ENCODE measurements at places on chromosomes 5 and 9.

DNA sequence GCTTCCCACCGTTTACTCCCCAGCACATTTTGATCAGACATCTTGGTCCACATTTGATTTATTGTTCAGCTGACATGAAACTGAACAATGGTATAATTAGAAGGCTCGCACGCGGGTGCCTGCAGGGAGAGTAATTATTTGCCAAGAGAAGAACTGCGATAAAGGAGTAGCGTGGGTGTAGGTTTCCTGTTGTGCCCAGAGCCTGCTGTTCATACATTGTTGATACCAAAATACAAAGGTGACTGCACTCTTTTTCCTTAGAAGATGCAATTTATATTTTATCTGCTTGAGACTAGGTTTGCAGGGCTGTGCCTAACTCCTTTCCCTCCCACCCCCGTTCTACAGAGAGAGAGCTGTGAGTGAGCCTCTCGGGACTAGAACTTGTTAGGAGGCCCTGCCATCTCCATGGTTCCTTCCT, 241.8 kb upstream of the MSX2 start:
- DNase-seq = no peak

DNA sequence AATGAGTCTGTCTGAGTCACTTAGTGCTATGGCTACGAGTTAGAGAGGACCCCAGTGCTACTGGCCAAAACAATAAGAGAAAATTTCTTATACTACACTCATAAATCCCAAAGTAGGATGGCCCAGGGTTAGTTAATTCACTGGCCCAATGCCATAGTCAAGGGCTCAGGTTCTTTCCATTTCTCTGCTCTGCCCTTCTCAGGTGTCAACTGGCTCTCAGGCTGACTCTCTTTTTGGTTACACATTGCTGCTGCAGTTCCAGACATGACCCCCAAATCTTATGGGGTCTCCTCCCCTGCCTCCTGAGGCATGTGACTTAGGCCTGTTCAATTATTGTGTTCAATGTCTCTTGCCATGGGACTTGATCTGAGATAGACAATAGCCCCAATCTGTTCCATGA, 70.4 kb downstream of the ARHGEF37 start:
- DNase-seq = no peak

GRCh38 chr5:12315461-12315860, 411.2 kb upstream of the CTNND2 start:
- DNase-seq = no peak

GRCh38 chr5:151648089-151648488, 38.6 kb downstream of the SPARC start:
- no peak for DNase-seq

DNA sequence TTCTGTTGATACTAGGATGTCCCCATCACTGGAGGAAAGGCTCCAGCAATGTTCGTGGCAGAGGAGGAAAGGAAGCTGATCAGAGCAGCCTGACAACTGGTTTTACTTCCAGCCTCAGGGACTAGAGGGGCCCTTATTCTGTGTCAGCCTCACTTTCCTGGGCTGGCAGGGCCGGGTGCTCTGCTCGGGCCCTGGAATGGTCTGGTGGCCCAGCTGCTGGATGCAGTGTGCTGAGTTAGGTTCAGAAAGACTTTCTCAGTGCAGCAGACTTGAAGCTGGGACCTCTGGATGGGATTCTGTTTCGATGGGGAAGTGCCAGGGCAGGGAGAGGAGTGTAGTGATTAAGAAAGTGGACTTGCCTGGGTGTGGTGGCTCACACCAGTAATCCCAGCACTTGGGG, 81.0 kb downstream of the MACROH2A1 start:
- DNase-seq = no peak

DNA sequence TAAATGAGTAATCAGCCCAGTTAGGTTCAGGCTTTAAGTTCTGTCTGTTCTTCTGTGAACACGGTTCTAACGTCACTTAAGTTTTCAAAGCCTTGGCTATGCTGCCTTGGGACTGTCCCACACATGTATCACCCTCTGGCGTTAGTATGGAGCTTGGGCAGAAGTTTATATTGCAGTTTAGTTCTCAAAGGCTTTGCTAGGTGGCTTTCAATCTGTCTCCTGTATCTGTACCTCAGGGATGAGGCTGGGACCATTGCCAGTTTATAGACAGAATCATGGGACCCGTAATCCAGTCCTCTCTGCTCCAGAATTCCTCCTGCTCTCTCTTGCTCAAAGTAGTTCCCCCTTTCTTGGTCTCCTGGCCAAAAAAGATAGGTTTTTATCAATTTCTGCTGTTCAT, 12.1 kb downstream of the C9orf40 start:
- no peak for DNase-seq

- DNase-seq = no peak
Measured at GRCh38 chr5:163633926-163634460, 128.6 kb downstream of the MAT2B start.

DNA sequence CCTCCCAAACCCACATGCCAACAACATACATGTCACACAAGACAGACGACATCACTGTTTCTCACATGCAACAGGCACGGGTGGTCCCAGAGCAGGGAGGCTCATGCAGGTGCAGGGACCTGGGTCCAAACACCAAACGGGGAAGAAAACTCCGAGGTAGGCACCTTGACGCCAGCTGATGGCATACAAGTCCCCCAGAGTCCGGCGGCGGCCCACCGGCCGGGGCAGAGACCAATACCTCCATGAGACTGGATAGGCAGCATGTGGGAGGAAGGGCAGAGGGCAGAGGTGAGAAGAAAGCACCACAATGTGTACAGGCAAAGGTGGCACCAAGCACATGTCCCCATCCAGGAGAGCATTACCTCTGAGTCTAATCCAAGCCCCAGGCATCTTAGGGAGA, 73.0 kb upstream of the UBTD2 start:
- DNase-seq = no peak

DNA sequence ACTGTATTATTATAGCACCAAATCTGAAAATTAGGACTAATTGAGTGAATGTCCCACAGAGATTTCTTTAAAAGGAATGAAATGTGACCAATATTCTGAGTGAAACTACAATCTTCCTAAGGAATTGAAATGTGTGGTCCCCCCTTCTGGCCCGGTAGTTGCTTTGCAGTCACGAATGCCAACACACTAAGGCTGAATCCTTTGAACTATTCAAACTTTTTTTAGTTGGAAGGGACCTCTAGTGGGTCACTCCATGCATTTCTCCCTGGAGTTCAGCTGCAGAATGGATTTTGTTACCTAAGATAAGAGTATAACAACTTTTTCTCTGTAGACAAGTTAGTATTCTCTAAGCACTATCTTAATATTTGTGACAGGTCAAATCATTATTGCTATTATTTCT, 2.8 kb downstream of the CDH6 start:
- DNase-seq = no peak

DNA sequence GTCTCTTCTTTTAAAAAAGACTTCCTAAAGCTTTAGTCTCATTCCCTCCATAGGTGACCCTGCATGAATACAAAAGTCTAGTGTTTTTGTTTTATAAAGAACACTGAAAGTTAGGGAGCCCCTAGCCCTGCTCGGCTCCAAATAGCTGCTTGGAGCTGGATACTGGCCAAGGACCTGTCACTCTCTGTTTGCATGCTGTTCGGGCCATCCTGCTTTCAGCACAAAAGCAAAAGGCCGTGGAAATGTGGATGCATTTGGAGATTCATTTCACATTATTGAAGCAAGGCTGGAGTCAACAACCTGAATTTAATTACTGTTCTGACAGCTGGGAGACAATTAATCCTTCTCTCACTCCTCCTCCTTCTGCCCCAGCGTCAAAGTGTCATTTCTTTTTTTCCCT, 151.7 kb upstream of the NMUR2 start:
- no peak for DNase-seq

- no peak for DNase-seq
Measured at GRCh38 chr5:126044931-126045565, 378.2 kb upstream of the GRAMD2B start.

DNA sequence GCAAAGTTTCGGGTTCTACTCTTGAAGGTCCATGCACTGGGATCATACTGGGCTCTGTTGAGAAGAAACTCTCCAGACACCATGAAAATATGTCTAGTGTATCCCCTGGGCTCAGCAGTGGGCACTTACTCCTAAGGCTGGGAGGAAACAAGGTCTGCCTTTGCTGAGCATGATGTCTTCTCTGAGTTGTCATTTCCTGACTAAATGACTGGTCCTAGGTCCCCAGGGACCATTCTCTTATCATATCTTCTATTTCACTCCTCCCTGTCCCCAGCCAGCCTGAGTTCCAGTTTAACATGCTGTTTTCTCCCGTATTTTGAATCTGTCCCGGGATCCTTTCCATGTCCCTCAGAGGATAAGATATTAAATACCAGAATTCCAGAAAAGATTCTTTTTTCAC, 225.4 kb downstream of the MTRR start:
- DNase-seq = no peak

GRCh38 chr5:124315741-124316415, 430.6 kb downstream of the ZNF608 start:
- DNase-seq = no peak

GRCh38 chr9:20238921-20239320, 383.4 kb downstream of the MLLT3 start:
- no peak for DNase-seq

- no peak for DNase-seq
Measured at GRCh38 chr9:34486572-34486971, 28.0 kb downstream of the DNAI1 start.

DNA sequence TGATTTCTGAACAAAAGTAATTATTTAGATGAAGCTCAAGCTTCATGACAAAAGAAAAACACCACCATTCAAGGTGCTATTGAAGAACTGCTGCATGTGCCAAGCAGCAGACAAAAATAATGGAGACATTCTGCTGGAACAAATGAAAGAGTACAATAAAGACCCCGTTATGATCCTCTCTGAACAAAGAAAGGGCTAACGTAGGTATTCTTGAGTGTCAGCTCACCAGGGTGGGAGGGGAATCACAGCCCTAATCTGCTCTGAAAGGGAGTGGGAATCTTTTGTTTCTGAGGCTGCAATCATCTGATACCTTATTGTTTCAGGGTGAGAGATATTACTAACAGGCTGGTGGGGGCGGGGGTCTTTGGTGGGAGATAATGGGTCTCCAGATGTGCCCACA, 15.4 kb downstream of the CEMIP2 start:
- no peak for DNase-seq

DNA sequence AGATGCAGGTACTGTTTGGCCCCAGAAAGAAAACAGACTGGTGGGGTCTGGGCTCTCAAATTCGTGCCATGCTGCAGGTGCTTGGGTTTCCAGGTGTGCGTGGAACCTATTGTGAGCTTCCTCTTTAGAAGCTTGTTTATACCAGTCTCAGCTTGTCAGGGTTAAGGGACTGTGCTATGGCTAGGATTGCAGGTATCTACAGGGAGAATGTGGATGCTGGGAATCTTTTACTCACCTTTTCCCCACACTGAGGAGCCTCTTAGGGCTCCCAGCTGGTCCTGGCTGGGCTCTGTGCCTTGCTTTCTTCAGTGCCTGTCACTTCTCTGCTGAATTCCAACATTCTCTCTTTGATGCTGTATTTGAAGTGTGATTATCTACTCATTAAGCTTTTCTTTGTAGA, 111.8 kb downstream of the WDR70 start:
- no peak for DNase-seq

DNA sequence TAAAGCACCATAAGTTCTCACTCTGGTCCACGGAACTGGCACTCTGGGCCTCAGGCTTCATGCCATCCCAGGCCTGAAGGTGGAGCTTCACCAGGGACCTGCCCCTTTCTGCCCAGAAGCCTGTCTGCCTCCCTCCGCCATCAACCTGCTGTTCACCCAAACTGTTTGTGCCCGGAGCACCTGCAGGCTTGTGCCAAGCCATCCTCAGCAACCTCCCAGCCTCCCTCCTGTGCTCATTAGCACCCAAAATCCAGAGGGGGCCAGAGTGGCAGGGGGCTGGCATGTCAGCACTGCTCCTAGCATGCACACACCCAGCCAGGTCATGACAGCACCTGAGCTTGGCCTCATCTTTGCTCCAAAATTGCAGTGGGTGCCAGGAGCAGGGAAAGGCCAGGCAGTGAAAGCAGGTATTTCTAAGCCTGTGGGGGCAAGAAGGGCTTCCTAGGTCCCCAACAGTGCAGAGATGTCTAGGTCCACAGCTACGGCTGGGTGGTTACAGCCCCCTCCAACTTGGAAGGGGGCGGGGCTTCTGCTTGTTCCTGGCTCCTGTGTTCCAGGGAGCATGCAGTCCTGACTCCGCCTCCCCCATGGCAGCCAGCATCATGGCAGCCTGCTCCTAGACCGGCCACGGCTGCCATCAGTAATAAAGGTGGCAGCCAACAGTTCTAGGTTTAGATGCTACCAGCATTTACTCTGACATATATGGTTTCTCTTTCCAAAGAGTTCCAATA, 85.1 kb downstream of the GIN1 start:
- no peak for DNase-seq

DNA sequence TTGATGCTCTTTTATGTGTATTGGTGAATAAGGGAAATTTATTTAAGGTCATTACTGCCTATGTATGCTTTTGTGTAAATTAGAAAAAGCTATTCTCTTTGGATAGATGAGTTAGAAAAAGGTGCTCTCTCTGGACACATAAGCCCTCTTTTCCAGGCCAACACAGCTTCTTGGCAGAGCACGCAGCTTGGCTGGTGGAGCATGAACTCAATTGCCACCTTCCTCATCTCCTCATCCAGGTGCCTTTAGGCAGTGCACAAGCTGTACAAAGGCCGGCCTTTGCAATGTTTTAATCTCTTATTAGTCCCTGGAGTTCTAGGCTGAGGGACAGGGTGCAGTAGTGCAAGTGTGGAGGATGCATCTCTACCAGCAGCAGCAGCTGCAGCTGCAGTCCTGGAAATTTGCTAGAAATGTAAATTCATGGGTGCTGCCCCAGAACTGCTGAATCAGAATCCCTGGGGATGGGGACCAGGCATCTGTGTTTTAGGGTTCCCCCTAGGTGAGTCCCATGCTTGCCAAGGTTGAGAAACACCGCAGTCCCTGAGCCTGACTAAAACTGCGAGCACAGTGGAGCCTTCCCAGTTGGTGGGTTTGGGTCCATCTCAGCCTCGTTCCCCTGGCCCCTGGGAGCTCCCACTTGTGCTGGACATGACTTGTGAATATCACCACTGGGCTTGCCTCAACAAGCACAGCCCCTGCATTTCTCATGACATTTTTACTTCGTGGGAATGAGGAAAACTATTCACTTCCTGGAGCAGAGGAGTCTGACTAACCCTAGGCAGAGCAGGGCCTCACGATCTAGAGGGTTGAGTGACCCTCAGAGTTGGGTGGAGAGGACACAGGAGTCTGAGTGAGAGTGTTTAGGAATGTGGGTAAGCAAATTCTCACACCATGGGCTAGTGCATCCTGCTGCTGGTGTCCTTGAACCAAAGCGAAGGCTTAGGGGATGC, 272.3 kb downstream of the ZSWIM6 start:
- DNase-seq = no peak

Measured in CD4-positive, alpha-beta T cell treated with Interferon alpha-2 for 1 hour (primary cell).